ENCODE measurements at places on chromosomes 7 and 10.

- DNase-seq, result no peak
Observed at GRCh38 chr7:42137941-42138340, 99.1 kb downstream of the GLI3 start.

DNA sequence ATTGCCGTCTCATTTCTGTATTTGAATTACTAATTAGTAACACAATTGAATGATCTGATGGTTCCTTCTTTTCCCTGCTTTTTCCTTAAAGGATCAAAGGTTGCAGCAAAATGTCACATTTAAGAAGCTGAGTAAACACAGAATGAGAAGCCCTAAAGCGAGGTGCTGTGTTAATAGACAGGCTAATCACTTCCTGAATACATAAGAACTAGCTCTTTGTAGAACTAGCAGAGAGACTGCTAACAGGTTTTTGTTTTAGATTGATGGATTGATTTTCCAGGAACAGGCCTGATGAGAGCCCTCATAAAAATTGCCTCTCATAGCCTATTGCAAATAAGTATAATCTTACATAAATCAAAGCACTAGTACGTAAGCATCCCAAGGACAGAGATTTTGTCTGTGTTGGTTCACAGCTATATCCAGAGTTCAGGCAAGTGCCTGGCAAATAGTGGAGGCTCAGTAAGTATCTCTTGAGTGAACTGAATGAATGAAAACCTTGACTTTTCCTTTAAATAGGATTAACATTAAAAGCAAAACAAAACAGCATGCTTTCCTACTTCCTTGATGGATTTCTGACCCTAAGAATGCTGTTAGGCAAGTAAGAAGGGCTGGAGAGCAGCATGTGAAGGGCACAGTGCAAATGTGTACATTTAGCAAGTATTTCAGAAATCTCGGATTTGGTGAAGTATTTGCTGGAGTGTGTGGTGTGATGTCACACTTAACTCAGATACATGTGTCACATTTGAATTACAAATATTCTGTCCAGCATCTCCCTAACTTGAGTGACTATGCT is 3.3 kb downstream of the TMEM229A start:
- no peak for DNase-seq

- peak; percentile 87 for DNase-seq
Observed at GRCh38 chr10:77531441-77532001, 106.1 kb downstream of the KCNMA1 start.

- no peak for DNase-seq
Observed at GRCh38 chr7:33130184-33130583, 820 bp downstream of the BBS9 start.

DNA sequence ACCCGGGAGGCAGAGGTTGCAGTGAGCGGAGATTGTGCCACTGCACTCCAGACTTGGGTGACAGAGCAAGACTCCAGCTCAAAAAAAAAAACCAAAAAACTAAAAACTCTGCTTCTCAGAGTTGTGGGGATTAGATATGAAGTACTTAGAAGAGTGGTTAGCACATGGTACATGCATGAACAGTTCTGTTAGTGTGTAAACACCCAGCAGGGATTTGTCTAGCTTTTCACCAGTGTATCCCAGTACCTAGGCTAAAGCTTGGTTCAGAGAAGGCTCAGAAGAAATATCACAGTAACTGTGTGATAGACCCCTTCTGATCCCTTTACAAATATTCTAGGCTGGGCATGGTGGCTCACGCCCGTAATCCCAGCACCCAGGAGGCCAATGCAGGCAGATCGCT is 9.5 kb downstream of the PPIA start:
- DNase-seq, result no peak

GRCh38 chr7:123625254-123625653 is 23.6 kb downstream of the ASB15 start:
- no peak for DNase-seq

DNA sequence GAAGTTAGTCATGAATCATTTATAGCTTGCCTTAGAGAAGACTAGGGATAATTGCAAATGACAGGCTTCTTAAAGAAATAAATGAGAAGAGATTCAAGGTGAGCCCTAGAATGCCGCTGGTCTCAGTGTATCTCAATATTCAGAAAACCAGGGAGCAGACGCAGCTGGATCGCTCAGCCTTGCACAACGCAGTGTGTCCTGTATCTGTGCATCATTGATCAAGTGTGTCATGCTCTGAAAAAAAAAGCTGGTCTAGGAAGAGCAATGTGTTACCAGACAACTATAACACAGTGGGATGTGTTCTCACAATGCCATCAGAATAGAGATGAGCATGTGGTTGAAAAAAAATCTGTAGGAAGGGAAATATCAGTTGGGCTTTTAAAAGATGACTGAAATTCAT is 230.1 kb downstream of the CALN1 start:
- DNase-seq, result no peak

- DNase-seq, result no peak
Observed at GRCh38 chr7:23931633-23932032, 221.6 kb downstream of the STK31 start.

- DNase-seq, result no peak
Observed at GRCh38 chr10:102407425-102408130, 11.0 kb downstream of the PSD start.

DNA sequence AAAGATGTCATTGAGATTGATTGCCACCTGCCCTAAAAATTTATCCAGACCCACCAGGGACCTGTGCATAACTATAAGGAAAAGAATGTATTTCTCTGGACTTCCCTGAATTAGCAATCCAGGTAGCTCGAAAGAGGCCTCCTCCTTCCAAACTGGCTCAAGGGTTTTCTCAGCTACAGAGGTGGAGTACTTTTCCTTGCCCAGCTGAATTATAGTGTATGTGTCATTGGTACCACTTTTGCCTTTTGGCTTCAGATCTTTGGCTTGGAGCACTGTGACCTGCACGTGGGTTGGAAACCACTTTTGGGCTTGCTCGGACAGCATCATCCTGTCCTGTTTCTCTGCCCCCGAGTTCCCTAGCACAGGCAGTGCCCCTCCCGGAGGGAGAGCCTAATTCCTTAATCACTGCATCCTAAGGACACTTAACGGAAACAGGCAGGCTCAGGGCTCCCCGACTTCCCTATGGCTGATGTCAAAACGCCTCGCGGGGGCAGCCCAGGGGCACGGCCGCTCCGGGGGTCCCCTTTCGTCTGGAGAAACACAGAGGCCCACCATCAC is 825 bp downstream of the RAB11FIP2 start:
- peak; percentile 54 for DNase-seq

- no peak for DNase-seq
Observed at GRCh38 chr10:98299341-98299740, 31.3 kb upstream of the LOXL4 start.

DNA sequence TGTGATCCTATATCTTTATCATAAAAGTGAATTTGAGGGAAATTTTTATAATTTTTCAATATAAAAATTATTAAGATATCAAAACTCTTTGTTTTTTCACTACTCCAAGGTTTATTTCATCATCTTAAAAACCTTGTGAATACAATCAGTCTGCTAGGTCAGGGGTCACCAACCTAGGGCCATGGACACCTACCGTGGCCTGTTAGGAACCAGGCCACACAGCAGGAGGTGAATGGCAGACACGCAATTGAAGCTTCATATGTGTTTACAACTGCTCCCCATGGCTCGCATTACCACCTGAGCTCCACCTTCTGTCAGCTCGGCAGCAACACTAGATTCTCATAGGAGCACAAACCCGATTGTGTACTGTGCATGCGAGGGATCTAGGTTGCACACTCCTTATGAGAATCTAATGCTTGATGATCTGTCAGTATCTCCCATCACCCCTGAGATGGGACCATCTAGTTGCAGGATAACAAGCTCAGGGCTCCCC is 271.2 kb upstream of the C7orf33 start:
- no peak for DNase-seq

DNA sequence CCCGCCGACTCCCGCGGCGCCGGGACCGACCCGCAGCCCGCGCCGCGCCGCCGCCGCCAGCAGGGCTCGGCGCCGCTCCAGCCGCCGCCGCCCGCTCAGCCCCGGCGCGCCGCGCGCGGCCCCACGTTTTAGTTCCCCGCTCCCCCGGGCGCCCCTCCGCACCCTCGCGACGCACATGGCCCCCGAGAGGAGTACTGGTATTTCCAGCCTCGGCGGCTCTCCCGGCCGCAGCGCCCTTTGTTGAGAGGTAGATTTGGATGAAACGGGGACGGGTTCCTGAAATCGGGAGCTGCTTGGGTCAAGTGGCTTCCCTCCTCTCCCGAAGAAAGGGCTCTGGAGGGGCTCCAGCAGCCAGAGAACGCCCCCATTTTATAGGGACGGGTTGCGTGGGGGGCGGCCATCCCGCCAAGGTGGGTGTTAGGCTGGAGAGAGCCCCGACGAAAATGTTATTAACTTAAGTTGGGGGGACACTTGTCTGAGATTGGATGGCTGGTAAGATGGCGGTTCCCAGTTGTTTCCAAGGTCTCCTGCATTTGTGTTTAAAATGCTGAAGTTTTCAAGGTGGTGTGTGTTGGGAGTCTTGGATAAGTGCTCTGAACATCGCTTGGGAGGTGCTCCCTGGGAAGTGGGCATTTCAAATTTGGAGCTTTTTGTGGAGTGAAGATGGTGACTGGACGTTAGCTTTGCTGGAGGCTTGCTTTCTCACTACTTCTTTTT is 1.2 kb downstream of the BMI1 start:
- DNase-seq, result peak; percentile 39

DNA sequence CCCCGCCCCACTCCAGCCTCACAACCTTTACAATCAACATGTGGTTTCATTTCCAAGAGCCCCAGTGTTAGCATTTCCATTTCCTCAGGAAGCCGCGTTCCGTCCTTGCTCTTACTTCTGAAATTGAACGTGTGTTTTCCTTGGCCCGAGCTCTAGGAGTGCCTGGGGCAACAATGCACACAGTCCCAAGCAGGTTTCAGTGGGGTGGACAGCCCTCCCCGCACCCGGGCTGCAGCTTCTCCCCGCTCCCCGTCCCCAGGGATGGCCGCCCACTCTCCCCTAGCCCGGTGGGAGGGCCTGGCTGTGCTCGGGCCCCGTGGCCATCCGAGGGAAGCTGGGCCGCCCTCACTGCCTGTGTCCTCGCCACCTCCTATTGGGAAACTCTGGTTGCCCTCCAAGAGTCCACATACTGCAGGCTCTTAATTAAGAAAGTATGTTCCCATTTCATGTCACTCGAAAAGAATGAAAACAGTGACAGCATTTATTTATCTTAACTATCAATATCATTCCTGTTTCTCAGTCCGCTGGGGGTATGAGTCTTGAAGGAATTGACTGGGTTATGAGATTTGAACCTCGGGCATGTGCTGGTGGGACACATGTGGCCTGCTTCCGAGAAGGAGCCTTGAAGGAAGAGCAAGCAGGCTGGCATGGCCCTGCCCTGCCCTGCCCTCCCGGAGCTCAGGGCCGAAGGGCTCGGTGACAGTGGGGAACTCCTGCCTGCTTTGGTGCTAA is 163.8 kb downstream of the GRK5 start:
- DNase-seq, result no peak

DNA sequence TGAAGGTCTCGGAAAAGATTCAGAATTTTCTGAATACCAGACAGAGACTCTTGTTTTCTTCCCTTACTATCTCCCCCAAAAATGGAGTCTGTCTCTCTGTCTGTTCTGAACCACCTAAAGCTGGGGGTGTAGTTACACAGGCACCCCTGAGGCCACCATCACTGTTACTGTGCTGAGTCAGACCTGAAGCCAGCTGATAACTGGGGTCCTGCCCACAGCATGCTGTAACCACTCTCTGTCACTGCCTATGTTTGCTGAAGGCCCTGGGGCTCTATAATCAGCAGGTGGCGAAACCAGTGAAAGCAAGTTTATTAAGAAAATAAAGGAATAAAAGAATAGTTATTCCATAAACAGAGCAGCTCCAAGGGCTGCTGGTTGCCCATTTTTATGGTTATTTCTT is 575.2 kb upstream of the POT1 start:
- DNase-seq, result no peak

GRCh38 chr7:142194201-142194600 is 63.7 kb downstream of the PRSS58 start:
- DNase-seq, result no peak

DNA sequence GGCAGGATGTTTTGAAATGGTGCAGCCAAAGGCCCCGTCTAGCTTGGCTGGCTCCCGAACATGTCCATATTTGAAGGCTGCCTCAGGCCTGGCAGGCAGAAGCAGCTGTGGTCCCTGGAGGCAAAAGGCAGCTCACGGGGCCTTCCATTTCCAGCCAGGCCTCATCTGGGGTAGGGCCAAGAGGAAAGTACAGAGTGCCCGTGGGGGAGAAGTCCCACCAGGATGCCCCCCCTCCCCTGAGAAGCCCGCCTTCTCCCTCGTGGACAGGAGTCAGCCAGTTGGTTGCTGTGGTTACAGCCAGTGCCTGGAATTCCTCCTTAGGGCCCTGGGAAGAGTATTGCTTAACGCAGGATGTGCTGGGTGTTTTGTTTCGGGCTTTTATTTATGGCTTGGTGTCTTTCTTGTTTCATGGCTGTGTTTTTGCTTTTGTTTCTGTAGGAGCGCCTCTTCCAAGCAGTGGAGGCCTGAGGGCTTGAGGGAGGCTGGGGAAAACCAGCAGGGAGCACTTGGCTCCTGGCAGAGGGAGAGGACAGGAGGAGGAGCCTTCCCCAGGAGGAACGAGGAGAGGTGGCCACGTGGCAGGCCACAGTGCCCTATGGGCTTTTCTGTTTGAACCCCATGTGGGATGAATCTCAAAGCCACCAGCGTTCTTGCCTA is 45.4 kb downstream of the CHST3 start:
- DNase-seq, result peak; percentile 96

GRCh38 chr7:73700581-73701134 is 17.3 kb downstream of the BUD23 start:
- DNase-seq, result no peak

DNA sequence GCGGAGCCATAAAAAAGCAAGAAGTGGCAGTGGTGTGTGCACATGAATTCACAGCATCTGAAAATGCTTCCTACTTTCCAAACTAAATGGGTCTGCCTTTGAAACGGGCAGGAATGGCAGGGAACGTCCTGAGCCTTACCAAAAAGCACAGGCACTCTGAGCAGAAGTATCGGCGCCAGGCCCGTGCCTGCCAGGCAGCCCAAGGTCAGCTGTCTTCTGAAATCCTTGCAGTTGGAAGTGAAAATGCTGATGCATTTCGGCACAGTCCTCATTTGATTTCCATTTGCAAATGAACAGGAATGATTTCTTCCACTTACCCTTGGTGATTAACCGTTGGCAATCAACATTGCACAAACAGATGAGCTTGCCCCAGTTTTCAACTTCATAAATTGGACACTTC is 47.6 kb upstream of the MNX1 start:
- peak; percentile 25 for DNase-seq
